ENCODE measurements at places on chromosomes 4 and X. TPM values are rescaled to one million over a fixed set of nuclear protein-coding genes. Genes with fewer than 3 reads are reported as not detected.

Gene TCEAL5
- total RNA-seq = not detected

Gene NALF2
- 6.0 TPM for total RNA-seq

Gene LIMCH1
- 39.7 TPM for total RNA-seq

Gene MAGEA1
- total RNA-seq = not detected

Gene IL3RA
- total RNA-seq = 0.17 TPM

Gene SCD5
- 7.4 TPM for total RNA-seq

Gene MAGEB17
- not detected for total RNA-seq

Gene SOWAHB
- not detected for total RNA-seq

Gene LPAR4
- not detected for total RNA-seq

Gene EDNRA
- total RNA-seq = 0.58 TPM

Gene CFAP47
- not detected for total RNA-seq

Gene EDA
- total RNA-seq = 0.41 TPM

Gene F8A3
- total RNA-seq = 1.0 TPM

Gene TBX22
- total RNA-seq = not detected
